T-helper 2 cell treated with Interferon-gamma antibody and Interleukin-4, amounts not matched to agents 100 ng/mL and 5 ng/mL, for 36 hours (primary cell): ENCODE measurements at places on chromosomes 2 and 18. TPM values are rescaled to one million over a fixed set of nuclear protein-coding genes. Genes with fewer than 3 reads are reported as not detected.

The INO80D gene
- 29.1 and 29.5 TPM in 2 replicates for total RNA-seq

The MATN3 gene
- not detected in 2 replicates for total RNA-seq

The TMEM163 gene
- total RNA-seq = 0.25 and 0.30 TPM in 2 replicates

The ROCK2 gene
- total RNA-seq = 21.5 and 22.1 TPM in 2 replicates

The OBSL1 gene
- total RNA-seq = not detected in 2 replicates

The GRHL1 gene
- 0.75 and 1.0 TPM in 2 replicates for total RNA-seq

The OTX1 gene
- total RNA-seq = not detected in 2 replicates

The TTN gene
- total RNA-seq = 12.4 and 13.9 TPM in 2 replicates

The AKAIN1 gene
- not detected in 2 replicates for total RNA-seq

The PTH2R gene
- total RNA-seq = 0.11 and 0.34 TPM in 2 replicates

The AGXT gene
- not detected in 2 replicates for total RNA-seq

The LYPD6B gene
- not detected in 2 replicates for total RNA-seq

The EFHD1 gene
- total RNA-seq = 1.0 and 1.1 TPM in 2 replicates

The HTR2B gene
- 1.2 and 1.3 TPM in 2 replicates for total RNA-seq

The ZSWIM2 gene
- not detected in 2 replicates for total RNA-seq

The DPP10 gene
- total RNA-seq = not detected in 2 replicates

The ADD2 gene
- total RNA-seq = 3.4 and 4.0 TPM in 2 replicates

The AMER3 gene
- not detected in 2 replicates for total RNA-seq

The CCDC74B gene
- 0.43 and 0.82 TPM in 2 replicates for total RNA-seq

The POTEI gene
- not detected in 2 replicates for total RNA-seq

The PRKAG3 gene
- not detected in 2 replicates for total RNA-seq

The DDX18 gene
- 87.1 and 89.3 TPM in 2 replicates for total RNA-seq

The ERFE gene
- total RNA-seq = 0.09 and 0.11 TPM in 2 replicates

The RGPD4 gene
- total RNA-seq = not detected in 2 replicates

The ATG9A gene
- 37.2 and 51.6 TPM in 2 replicates for total RNA-seq

The SLC38A11 gene
- total RNA-seq = not detected in 2 replicates

The REG3G gene
- not detected in 2 replicates for total RNA-seq

The UGT1A5 gene
- total RNA-seq = not detected in 2 replicates

The SCN1A gene
- not detected in 2 replicates for total RNA-seq

The DARS1 gene
- 112 and 116 TPM in 2 replicates for total RNA-seq

The SNORC gene
- 1.3 and 1.6 TPM in 2 replicates for total RNA-seq

The SLC14A1 gene
- total RNA-seq = 2.4 and 2.8 TPM in 2 replicates

The SERPINB11 gene
- total RNA-seq = not detected in 2 replicates

The CRYGD gene
- not detected in 2 replicates for total RNA-seq

The MBD5 gene
- 38.4 and 41.6 TPM in 2 replicates for total RNA-seq

The TUBA3D gene
- total RNA-seq = not detected in 2 replicates

The HJURP gene
- 79.4 and 80.0 TPM in 2 replicates for total RNA-seq

The GNAL gene
- total RNA-seq = 0.39 and 0.41 TPM in 2 replicates

The GPR55 gene
- 2.9 and 4.3 TPM in 2 replicates for total RNA-seq

The QPCT gene
- total RNA-seq = 0.18 TPM in 1 of 2 replicates, not detected in the other

The SALL3 gene
- total RNA-seq = not detected in 2 replicates

The REG1B gene
- not detected in 2 replicates for total RNA-seq

The RAB6C gene
- not detected in 2 replicates for total RNA-seq

The GALNT3 gene
- 23.7 and 24.8 TPM in 2 replicates for total RNA-seq
